ENCODE measurements at places on chromosomes 11 and 22.

GRCh38 chr22:44449061-44449682 lies 48.9 kb downstream of the RTL6 start:
- no peak for DNase-seq

- no peak for DNase-seq
Observed at GRCh38 chr11:125514336-125515101, 18.5 kb upstream of the FEZ1 start.

DNA sequence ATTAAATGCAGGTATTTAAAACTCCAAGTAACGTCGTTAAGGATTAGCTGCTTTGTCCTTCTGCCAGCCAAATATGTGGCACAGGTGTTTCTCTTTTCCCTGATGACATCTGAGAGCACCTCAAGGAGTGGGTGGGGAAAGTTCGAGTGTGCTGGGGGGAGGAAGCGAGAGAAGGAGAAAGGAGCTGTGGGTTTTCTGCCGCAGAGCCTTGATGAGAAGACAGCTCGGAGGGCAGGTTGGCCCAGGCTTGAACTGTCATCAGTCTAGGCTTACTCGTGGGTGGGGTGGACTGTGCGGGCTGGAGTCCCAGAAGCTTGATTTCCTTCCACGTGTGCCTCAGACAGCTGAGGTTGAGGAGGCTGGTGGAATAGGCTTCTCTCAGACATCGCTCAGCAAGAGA lies 15.2 kb upstream of the SORL1-AS1 start:
- DNase-seq = no peak

GRCh38 chr11:72569966-72570892 lies 104.0 kb downstream of the PDE2A start:
- DNase-seq = no peak

GRCh38 chr11:98955551-98955950 lies 65.2 kb upstream of the CNTN5 start:
- DNase-seq = no peak

DNA sequence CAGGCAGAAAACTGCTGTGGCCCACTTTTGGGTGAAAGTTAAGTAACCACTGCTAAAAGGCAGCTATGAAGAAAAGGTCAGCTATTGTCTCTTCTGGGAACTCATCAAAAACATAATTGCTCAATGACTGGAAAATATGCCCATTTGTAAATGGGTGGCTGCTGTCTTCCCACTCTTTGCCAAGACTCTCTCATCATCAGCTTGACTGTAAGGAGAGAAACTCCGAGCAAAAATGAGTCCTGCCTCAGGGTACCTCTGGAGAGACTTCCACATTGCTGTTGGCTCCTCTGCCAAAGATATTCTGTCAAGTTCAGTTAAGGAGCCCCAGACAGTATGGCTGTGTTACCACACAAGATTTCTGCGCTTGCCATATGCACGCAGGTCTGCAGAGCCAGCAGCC lies 138.7 kb downstream of the BBOX1 start:
- no peak for DNase-seq

- DNase-seq = no peak
Observed at GRCh38 chr11:132123854-132124835, 753.7 kb downstream of the NTM start.

DNA sequence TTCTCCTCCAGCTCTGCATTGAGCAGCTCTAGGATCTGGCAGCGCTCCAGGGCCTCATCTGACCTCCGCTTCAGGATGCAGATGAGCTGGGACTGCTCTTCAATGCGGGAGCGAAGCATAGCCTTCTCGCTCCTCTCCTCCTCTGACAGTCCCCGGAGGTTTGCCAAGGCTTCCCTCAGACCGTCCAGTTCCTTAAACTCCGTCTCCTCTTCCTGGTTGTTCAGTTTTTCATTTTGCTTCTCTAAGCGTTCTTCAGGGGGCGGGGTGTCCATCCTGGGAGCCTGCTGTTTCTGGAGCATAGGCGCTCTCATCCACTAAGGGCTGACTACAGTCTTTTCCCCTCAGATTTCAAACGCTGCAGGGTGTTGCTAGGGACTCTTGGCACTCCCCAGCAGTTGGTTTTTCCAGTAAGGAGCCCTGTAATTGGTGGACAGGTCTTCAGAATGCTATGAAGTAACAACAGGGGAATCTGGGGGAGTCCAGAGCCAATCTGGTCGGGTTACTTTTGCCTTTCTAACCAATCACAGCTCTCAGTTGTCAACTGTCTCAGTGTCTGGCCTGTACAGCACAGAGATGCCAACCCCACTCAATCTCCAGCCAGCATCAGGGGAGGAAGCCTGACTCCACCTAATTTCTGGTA lies at the start of gene CCDC89:
CCDC89 (minus strand) TSS at position 376 of the 640 bp plus-strand sequence; CDS start at position 311, 65 bp downstream.
- DNase-seq = peak; percentile 76

DNA sequence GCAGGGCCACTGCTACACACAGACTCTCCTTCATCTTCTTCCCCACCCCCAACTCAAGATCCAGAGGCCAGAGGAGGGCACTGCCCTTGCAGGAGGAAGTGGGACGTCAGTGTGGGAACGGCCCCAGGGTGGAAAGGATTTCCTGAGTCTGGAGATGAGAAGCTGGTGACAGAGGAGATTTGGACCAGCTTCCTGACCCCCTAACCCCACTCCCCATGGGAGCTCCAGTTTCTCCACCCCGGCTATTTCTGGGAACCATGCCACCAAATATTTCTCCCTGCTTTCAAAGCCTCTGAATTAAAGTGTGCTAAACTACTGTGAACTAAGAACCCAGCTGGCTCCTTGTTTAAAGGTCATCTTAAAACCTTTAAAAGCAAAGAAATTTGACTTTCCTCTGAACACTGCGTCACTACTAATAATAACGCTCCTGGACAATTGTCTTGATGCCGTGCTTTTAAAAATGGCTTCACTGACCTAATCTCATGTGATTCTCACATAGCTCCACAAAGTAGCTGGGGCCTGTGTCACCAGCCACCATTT lies 46.6 kb downstream of the CWC15 start:
- no peak for DNase-seq

DNA sequence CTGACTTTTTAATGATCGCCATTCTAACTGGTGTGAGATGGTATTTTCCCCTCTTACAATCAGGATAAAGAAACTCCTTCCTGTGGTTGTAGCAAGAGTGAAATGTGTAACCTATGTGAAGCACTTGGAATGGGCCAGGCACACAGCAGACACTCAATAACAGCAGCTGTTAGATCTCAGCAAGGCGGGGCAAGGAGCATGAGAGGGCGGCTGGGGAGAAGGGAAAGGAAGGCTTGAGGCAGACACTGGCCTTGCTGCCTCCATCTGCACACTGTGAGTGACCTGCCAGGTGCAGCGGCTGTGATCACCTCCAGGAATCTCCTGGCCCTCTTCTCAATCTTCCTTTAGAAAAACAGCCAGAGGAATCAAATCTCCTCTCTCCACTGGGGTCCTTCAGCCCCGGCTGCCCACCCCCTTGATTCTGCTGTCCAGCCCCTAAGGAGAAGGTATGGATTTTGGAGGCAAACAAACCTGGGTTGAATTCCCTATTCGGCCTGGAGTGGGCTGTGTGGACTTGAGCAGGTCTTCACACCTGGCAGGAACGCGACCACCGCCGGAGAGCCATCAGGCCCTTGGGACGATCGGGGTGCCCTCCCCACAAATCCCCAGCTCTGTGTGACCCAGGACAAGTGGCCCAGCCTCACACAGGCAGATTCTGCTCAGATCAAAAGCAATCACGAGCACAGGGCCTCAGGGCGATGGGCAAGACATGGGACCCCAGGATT lies 49.0 kb downstream of the RPUSD4 start:
- DNase-seq = no peak

DNA sequence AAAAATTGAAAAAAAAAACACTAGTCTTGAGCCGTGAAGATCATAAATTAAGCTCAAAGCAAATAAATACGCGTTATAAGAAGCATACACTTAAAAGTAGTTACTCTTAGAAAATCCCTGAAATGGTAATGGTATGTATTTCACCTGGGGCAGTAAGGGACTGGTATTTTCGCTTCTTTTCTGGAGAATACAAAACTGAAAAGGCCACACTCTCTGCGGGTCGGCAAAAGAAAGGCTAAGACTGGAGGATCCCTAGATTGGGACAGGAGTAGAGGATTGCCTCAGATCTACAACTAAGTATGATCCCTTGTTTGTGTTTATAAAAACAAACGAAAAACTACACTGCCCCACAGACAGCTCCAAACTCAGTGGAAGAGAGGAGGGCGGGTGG lies 617 bp downstream of the TSG101 start:
- no peak for DNase-seq

GRCh38 chr11:69102732-69103615 lies 52.8 kb upstream of the SMIM38 start:
- no peak for DNase-seq

GRCh38 chr22:30885001-30885366 lies 83.6 kb downstream of the MORC2 start:
- no peak for DNase-seq

DNA sequence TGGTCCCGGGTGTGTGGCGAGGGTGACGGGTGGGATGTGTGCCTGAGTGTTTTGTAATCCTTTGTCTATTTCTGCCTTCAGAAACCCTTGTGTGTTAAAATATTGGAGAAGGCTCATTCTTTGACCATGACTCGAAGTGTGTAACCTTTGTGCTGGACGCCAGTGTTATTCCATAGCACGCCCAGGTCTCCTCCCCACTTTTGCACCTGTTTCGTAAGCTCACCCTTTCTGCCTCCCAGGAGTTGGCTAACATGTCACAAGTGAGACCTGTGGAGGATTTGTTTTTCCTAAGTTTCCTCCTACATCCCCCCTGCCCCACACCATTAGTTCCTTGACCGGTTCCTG lies 382 bp downstream of the C11orf54 start:
- DNase-seq = no peak

DNA sequence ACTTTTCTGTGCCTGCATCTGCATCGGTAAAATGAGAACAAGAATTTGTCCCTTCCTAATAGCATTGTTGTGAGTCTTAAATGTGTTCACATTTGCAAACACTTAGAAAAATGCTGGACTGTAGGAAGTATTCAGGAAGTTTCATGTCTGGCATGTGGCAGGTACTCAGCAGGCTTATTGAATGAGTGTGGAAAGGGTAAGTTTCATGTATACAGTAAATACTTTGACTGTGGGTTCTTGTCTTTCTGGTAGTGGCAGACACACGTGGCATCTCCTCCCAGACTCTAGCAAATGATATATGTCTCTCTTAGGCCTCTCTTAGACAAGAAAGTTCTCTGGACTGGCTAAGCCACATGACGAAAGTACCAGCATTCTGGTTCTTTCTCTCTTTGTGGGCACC lies 179.2 kb downstream of the C11orf91 start:
- no peak for DNase-seq

DNA sequence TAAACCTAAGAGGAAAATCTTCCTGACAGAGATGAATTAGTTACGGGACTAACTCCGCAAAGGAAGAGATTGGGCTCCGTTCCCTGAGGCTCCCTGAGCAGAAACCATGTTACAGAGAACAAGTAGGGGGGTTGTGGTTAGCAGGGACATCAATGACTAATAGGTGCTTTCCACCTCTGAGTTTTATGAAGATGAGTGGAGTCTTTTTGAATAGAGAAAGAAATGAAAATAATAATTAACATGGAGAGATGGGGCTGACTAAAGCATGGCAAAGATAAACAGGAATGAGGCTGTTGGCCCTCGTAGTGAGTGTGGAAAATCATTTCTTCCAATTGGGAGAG lies 47.5 kb upstream of the PICALM start:
- DNase-seq = no peak

DNA sequence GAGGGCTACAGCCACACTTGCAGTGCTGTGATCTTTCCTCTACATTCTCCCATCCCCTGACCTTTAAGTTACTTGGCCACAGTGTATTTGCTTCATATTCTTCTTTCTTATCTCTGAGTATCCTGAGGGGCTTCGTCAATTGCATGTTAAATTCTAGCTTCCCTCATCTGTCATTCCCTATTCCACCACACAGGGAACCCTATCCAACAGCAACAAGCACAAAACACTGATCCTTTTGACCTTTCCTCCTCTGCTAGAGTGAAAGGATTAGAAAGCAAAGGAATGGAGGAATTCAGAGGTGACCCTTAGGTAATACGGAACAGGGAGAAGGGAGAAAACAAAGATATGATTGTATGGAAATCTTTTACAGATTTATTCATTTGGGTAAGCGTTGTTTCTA lies 1061.7 kb upstream of the TENM4 start:
- DNase-seq = no peak

DNA sequence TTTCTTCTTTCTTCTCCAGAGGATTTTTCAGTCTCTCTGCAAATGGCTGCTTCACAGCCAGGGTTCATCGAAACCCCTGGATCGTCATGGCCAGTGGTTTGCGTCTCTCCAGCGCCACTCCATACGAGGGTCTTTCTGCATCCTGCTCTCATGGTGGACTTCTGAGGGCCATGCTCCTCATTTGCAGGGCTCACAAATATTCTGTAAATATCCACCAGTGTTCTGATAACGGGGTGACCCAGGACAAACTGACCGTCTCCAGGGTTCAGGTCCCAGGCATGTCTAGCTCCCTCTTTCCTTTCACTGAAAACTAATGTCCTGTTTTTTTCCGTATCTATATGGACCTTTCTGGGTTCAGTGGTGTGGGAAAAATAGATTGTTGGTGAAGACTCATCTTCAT lies 15.7 kb upstream of the VPREB1 start:
- DNase-seq = no peak

DNA sequence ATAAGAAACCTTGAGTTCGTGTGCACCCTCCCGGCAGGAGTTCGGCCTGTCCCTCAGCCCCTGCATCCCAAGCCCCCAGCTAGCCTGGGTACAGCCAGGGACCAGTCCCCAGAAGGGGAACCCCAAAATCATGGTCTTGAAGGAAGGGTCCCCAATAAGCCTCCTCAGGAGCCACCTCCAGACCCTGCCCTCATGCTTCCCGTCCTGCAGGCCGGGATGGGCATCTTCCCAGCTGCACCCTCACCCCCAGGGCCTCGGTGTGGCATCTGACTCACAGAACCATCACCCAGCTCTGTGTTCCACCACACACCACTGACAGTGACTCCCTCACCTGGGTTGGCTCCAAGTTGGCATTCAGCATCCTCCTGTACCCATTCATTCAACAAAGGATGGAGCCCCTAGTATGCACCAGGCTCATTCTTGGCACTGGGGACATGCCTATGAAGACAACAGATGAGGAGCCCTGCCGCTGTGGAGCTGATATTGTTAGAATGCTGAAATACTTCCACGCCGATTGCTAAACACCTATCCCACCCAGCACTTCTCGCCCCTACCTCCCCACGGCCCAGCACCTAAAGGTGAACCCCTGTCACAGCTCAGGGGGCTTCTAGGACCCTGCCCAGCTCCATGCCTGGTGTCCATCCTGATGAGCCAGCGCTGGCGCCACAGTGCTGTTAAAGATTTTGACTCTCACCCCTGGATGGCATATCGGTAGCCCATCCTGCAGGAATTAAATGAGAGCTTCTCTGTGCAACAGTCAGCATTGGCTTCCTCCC lies 77.8 kb downstream of the BUD13 start:
- no peak for DNase-seq

GRCh38 chr11:33719587-33719986 lies 16.6 kb downstream of the CD59 start:
- DNase-seq = no peak

GRCh38 chr11:125688066-125688465 lies 7.4 kb upstream of the ACRV1 start:
- no peak for DNase-seq

Measured in NCI-H748 treated with DMSO at 0.1 percent for 48 hours (cell line).